Left forelimb (tissue), 1 donor: ENCODE measurements at places on chromosomes 6 and 20.

- DNase-seq: no peak
These were observed 284.0 kb downstream of the KCNQ5 start for GRCh38 chr6:72905705-72906478.

DNA sequence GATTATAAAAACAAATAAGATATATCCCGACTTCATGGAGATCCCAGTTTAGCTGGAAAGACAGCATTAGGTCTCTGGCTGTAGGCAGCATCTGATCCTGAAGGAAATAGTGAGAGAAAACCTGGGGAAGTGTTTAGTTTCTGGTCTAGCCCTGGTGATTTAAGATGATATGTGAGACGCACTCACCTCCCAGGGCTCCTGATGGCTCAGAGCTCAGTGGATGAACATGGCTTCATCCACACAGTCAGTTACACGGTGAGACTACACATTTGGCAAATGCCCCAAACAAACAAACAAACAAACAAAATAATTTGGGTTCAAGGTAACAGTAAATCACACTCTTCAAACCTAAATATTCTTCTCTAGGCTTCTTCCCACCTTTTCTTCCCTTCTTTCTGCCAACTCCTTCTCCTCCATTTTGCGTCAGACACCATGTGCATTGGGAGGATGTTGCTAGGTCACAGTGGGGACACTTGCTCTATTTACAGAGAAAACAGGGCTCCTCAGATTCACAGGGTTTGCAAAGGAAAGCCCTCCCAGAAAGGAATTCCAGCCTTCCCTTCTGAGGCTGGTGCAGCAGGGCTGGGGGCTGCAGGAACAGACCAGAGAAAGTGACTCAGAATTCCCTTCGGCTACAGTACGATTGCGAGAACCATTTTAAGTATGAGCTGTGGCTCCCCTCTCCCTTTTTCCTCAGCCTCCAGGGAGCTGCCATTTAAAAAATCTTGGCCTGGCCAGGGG is 59.6 kb upstream of the SALL4 start:
- DNase-seq: no peak

- DNase-seq: no peak
These were observed 6.0 kb upstream of the PTCHD4 start for GRCh38 chr6:48116699-48117645.

GRCh38 chr6:63321821-63322220 is 2.0 kb upstream of the LGSN start:
- no peak for DNase-seq

DNA sequence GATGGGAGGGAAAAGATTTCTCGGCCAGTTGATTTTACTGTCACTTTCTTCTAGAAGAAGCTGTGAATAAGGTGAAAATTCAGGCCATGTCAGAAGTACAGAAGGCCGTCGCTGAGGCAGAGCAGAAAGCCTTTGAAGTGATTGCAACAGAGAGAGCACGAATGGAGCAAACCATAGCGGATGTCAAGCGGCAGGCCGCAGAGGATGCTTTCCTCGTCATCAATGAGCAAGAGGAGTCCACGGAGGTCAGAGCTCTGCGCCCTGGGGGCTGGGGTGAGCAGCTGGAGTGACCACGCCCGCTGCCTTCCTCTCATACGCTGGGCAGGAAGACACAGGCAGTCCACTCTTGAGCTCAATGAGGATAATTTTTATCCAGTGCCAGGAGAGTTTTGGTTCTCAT is 21.8 kb upstream of the C20orf144 start:
- no peak for DNase-seq

GRCh38 chr20:33979094-33979493 is 14.6 kb upstream of the RALY start:
- DNase-seq: no peak
